Ureter (tissue), 1 donor: ENCODE measurements at places on chromosomes 7 and 10. TPM values are rescaled to one million over a fixed set of nuclear protein-coding genes. Genes with fewer than 3 reads are reported as not detected.

- no peak for DNase-seq
These were observed 206.7 kb upstream of the KCTD7 start for GRCh38 chr7:66421830-66422475.

GRCh38 chr7:53947732-53948131, 594.4 kb upstream of the VSTM2A start:
- DNase-seq, result no peak

The CASP7 gene
- total RNA-seq, result 23.5 TPM

DNA sequence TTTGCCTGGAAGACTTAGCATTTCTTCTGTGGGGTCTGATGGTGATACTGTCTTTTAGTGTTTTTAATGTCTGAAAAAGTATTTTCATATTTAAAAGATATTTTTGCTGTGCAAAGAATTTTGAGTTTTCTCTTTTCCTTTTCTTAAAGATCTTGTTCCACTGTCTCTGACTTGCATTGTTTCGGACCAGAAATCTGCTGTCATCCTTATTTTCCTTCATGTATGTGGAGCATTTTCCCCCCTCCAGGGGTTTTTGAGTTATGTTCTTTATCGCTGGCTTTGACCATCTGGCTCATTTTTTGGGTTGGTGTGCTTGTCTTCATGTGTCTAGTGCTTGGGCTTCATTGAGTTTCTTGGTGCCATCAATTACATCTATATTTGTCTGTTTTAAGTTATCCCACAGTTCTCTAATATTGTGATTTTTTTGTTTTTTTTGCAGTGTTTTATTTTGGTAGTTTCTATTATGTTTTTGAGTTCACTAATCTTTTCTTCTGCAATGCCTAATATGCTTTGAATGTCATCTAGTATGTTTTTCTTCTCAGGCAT, 119.9 kb downstream of the MGMT start:
- no peak for DNase-seq

DNA sequence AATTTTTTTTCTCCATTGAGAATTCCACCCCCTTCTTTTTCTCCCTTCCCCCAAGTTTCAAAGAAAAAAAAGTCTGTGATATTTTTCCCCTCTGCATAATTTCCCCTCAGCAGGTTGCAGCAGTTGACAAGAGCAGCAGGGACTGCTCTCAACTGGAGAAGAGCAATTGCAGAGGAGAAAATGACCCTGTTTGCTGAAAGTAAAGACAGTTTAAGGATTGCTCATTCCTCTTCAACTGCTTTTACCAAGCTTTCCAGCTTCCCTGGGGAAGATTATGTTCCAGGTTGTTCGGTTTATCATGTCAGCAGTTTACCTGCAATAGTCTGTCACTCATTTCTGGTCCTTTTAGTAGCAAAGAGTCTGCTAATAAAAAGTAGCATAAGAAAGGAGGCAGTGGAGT, 16.2 kb downstream of the AGK start:
- no peak for DNase-seq

DNA sequence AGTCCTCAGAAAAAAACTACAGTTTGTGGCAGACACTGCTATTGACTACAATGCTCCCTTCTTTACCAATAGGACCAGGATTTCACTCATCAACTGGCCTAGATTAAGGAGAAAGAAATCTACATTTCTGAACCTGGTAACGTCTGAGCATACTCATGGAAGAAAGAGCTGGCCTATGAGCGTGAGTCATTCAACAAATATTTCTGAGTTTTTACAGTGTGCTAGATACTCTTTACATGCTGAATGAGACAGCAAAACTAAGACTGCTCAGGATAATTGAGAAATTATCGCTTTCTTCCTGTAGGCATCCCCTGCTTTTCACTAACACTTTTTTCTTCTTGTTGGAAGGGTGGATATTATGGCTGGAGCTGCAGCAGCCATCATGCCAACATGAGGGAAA, 609.7 kb downstream of the TNS3 start:
- no peak for DNase-seq

The COL26A1 gene
- not detected for total RNA-seq

The ASB10 gene
- total RNA-seq, result not detected

- no peak for DNase-seq
These were observed 133.3 kb downstream of the TEX36 start for GRCh38 chr10:125549653-125550052.
